ENCODE measurements at places on chromosomes 3 and 15.

- peak overlapping the region; percentile 100 for H3K4me3 ChIP-seq
- no peak overlapping the region for H3K27ac ChIP-seq
- H3K27me3 ChIP-seq, result no peaks in the 10 kb centered on the region
- H3K36me3 ChIP-seq, result peaks cover 6% of the 10 kb centered on the region
Observed at GRCh38 chr3:128648402-128648801, 2.2 kb downstream of the RPN1 start.

- H3K4me3 ChIP-seq, result no peak overlapping the region
- no peak for DNase-seq
- H3K27ac ChIP-seq, result no peak overlapping the region
- H3K27me3 ChIP-seq, result no peaks in the 10 kb centered on the region
- H3K36me3 ChIP-seq, result no peaks in the 10 kb centered on the region
Observed at GRCh38 chr3:160078533-160078932, 89.9 kb downstream of the IL12A start.

DNA sequence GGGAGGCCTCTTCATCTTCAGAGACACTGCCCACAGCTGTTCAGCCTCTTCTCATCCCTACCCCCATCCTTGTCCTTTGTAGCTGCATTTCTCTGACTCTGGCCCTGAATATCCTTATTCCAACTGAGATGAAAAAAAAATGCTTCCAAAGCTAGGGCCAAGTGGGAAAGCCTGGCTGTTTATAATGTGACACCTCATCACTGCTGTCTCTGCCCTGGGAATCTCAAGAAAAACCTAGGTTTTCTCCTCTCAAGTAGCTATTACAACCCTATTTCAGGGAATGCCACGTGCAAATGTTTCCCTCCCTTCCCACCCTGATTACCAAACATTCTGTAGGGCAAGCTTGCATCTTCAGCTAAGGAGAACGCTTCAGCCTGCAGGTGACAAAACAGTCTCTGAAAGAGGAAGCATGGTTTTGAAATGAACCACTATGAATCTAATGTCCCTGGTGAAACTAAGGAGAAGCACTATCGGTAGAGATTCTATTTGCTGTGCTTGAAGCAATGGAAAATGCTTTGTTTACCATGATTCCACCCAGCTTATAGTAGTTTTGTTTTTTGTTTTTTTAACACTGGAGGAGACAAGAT lies 65.4 kb downstream of the USF3 start:
- no peaks in the 10 kb centered on the region for H3K27me3 ChIP-seq
- no peak overlapping the region for H3K27ac ChIP-seq

DNA sequence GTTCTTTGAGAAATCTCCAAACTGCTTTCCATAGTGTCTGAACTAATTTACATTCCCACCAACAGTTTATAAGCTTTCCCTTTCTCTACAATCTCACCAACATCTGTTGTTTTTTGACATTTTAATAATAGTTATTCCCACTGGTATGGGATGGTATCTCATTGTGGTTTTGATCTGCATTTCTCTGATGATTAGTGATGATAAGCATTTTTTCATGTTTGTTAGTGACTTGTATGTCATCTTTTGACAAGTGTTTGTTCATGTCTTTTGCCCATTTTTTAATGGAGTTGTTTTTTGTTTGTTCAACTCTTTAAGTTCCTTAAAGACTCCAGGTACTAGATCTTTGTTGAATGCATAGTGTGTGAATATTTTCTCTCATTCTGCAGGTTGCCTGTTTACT lies 116.6 kb upstream of the TSC22D2 start:
- no peaks in the 10 kb centered on the region for H3K4me1 ChIP-seq
- no peaks in the 10 kb centered on the region for H3K36me3 ChIP-seq
- H3K27me3 ChIP-seq, result no peaks in the 10 kb centered on the region
- H3K27ac ChIP-seq, result no peak overlapping the region
- DNase-seq, result no peak
- H3K4me3 ChIP-seq, result no peak overlapping the region

DNA sequence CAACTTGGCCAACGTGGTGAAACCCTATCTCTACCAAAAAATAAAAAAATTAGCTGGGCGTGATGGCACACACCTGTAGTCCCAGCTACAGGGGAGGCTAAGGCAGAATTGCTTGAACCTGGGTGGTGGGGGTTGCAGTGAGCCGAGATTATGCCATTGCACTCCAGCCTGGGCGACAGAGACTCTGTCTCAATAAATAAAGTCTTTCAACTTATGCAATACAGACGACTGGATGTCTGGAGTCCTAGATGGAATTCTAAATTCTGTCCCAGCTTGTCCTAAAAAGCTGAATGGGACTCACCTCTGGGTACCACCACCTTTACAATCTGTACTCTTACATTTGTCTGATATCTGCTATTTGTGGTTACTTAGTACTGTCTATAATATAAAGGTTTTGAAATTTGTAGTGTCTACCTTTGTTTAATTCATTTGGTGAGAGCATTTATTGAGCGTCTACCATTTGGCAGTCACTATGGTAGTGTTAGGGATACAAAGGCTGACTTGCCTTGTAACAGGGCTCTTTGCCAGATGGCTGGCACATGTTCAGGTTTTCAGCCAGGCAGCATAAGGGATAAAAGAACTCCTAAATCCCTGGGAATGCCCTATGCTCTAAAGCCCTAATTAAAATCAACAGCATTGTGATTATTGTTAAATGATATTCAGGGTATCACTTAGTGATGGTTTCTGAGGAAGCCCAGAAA lies 7.2 kb upstream of the ZNF609 start:
- no peak overlapping the region for H3K4me3 ChIP-seq
- H3K36me3 ChIP-seq, result no peaks in the 10 kb centered on the region
- no peaks in the 10 kb centered on the region for H3K27me3 ChIP-seq
- no peak for DNase-seq

- H3K27ac ChIP-seq, result no peak overlapping the region
- no peaks in the 10 kb centered on the region for H3K27me3 ChIP-seq
- no peak overlapping the region for H3K4me3 ChIP-seq
- no peaks in the 10 kb centered on the region for H3K36me3 ChIP-seq
- no peaks in the 10 kb centered on the region for H3K4me1 ChIP-seq
Observed at GRCh38 chr15:27250223-27250622, 279.2 kb downstream of the GABRG3 start.

GRCh38 chr3:187746442-187747281 lies 1.4 kb upstream of the BCL6 start:
- H3K27me3 ChIP-seq, result peaks cover 19% of the 10 kb centered on the region
- no peak overlapping the region for H3K4me3 ChIP-seq
- H3K4me1 ChIP-seq, result peaks cover 11% of the 10 kb centered on the region
- DNase-seq, result no peak

DNA sequence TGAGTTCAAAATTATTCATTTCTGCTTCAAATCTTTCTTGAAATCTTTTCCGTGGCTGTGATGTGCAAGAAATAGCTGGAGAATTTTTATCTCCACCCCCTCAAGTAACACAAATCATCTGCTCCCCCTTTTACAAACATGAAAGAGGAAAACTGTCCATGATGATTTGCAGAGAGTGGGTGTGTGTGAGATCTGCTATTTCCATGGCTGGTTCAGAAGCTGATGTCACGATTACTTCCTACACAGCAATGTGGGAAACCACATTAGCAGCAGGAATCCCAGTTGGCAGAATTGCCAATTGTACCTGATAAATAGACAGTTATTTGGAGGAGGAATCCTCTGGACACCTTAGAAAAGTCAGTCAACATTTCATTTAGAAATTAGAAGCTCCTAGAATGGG lies 75.2 kb upstream of the GRM7 start:
- no peaks in the 10 kb centered on the region for H3K36me3 ChIP-seq
- no peak overlapping the region for H3K27ac ChIP-seq
- no peak overlapping the region for H3K4me3 ChIP-seq
- no peaks in the 10 kb centered on the region for H3K4me1 ChIP-seq

DNA sequence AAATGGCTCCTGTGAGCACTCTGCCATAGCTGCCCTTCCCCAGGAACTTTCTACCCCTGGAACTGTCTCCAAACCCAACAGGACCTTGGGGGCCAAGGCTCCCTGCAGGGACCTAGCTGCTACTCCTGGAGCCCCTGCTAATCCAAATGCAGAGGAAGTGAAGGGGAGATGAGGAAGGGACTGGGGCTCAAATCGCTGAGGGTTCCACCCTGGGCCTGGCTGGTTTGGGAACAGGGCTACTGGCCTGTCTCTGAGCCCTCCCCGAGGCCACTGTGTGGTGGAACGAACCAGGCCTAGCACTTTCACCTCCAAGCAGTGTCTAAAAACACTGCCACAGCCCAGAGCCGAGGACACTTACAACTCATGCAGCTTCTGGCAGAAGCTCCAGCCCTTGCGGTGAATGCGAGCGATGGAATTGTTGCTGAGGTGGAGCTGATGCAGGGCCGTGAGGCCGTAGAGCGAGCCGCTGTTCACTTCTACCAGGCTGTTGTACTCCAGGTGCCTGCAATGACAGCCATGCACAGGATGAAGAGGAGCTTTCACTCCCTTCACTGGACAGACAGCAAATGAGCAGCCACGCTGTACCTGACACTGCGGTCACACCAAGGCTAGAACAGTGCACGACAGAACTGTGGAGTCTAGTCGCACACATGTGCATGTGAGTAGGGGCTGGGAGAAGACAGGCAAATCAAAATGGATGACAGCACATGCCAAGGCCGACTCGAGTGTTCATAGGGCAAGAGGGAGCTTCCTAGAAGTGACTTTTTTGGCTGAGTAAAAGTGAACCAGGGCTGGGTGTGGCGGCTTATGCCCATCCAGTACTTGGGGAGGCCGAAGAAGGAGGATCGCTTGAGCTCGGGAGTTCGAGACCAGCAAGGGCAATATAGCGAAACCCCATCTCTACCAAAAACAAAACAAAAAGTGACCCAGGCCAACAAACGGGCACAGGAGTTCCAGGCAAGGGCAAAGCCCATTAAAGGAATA lies 90.8 kb downstream of the LRIG1 start:
- no peak overlapping the region for H3K27ac ChIP-seq
- no peaks in the 10 kb centered on the region for H3K27me3 ChIP-seq
- H3K4me1 ChIP-seq, result no peaks in the 10 kb centered on the region
- no peaks in the 10 kb centered on the region for H3K36me3 ChIP-seq

DNA sequence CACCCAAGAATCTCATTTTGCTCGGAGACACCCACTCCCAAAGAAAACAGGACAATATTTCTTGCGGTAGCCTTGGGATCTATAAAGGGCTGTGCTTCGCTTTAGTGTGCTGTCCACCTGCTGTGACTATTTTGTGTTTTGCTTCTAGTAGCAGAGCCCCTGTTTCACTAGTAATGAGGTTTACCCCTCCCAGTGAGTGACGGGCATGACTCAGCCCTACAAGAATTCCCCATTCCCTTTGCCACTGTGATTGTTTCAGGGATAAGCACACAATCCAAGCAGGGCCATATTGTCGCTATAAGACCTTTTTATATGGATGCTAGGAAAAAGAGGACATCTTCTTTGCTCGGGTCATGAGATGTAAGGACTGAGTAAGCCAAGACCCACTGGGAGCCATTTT lies 62.5 kb upstream of the FOXB1 start:
- no peak overlapping the region for H3K4me3 ChIP-seq
- H3K36me3 ChIP-seq, result no peaks in the 10 kb centered on the region
- H3K27me3 ChIP-seq, result peaks cover 2% of the 10 kb centered on the region
- H3K27ac ChIP-seq, result no peak overlapping the region

GRCh38 chr15:66563566-66564110 lies 2.2 kb downstream of the LCTL start:
- H3K4me3 ChIP-seq, result no peak overlapping the region
- H3K27me3 ChIP-seq, result no peaks in the 10 kb centered on the region
- no peak for DNase-seq
- H3K4me1 ChIP-seq, result no peaks in the 10 kb centered on the region
- H3K36me3 ChIP-seq, result no peaks in the 10 kb centered on the region

- no peaks in the 10 kb centered on the region for H3K4me1 ChIP-seq
- H3K27me3 ChIP-seq, result no peaks in the 10 kb centered on the region
- no peak overlapping the region for H3K27ac ChIP-seq
- no peak overlapping the region for H3K4me3 ChIP-seq
Observed at GRCh38 chr3:81602781-81603180, 158.7 kb downstream of the GBE1 start.

DNA sequence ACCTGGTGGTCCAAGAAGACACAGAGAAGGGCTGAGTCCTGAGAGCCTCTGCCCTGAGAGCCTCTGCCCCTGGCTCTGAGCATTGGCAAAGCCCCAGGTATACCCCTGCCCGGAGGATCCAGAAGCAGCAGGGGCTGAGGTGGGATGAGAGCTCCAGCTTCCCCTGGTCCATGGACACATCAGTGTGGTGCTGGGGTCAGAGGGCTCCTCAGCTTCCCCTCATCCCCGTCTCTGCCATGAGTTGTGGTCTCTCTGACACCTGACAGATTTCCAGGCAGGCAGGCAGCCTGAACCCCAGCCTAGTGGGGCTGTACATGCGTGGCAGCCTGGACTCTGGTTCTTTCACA lies 3.5 kb upstream of the KLF15 start:
- no peak for DNase-seq
- no peaks in the 10 kb centered on the region for H3K36me3 ChIP-seq

DNA sequence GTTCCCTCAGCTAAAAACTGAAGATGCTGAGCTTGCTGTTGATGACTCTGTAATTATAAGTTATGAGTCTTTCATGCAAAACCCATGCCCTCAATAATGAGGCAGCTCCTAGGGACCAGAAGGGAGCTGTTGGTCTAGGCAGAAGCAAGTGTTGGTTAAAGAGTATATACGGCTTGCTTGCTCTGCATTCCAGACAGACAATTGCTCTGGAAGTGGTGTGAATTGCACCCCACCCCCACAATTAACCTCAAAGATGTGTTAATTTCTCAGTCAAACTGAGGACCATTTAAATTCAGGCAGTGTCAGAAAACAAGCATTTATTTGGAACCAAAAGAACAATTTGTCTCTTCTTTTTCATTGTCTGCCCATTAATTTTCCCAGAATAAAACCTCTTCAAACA lies 163.5 kb upstream of the EOMES start:
- H3K36me3 ChIP-seq, result no peaks in the 10 kb centered on the region
- DNase-seq, result no peak
- no peak overlapping the region for H3K27ac ChIP-seq
- H3K4me3 ChIP-seq, result no peak overlapping the region

GRCh38 chr3:74420538-74421124 lies 193.8 kb downstream of the CNTN3 start:
- H3K27ac ChIP-seq, result no peak overlapping the region
- H3K4me1 ChIP-seq, result no peaks in the 10 kb centered on the region
- no peaks in the 10 kb centered on the region for H3K27me3 ChIP-seq
- DNase-seq, result no peak

GRCh38 chr3:132605374-132605792 lies 8.3 kb downstream of the ACKR4 start:
- no peaks in the 10 kb centered on the region for H3K27me3 ChIP-seq
- no peak overlapping the region for H3K27ac ChIP-seq
- H3K4me1 ChIP-seq, result no peaks in the 10 kb centered on the region
- H3K36me3 ChIP-seq, result no peaks in the 10 kb centered on the region

- H3K36me3 ChIP-seq, result no peaks in the 10 kb centered on the region
- no peaks in the 10 kb centered on the region for H3K27me3 ChIP-seq
- H3K4me1 ChIP-seq, result no peaks in the 10 kb centered on the region
- no peak for DNase-seq
- H3K4me3 ChIP-seq, result no peak overlapping the region
Observed at GRCh38 chr3:155352900-155353490, 59.5 kb upstream of the STRIT1 start.

GRCh38 chr15:98347866-98348265 lies 300.5 kb upstream of the IGF1R start:
- H3K36me3 ChIP-seq, result no peaks in the 10 kb centered on the region
- no peak for DNase-seq
- H3K4me1 ChIP-seq, result no peaks in the 10 kb centered on the region
- no peak overlapping the region for H3K4me3 ChIP-seq
- no peak overlapping the region for H3K27ac ChIP-seq
